ENCODE measurements at places on chromosomes 1 and 21.

DNA sequence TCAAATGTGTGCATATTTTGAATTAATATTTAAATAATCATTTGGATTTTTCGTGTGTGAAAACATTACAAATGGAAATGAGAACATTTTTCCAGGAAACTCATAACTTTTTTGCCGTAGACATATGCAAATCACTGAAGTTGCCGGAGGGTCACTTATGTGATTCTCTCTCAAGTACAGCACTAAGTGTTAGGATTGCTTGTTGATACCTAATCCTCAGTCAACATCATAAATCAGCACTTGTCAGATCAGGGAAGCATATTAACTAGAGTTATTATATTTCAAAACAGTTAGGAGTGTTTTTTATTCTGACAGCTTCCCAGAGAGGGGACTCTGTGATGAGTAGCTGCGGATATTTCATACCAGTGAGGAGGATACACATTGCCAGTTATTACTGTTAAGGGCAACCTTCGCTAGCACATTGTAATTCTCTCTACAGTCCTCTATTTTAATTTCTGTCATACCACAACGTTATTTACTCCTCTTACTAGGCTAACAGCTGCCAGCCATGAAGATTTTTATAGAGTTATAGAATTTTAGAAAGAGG is 41.5 kb downstream of the NCAM2 start:
- no peak for DNase-seq

DNA sequence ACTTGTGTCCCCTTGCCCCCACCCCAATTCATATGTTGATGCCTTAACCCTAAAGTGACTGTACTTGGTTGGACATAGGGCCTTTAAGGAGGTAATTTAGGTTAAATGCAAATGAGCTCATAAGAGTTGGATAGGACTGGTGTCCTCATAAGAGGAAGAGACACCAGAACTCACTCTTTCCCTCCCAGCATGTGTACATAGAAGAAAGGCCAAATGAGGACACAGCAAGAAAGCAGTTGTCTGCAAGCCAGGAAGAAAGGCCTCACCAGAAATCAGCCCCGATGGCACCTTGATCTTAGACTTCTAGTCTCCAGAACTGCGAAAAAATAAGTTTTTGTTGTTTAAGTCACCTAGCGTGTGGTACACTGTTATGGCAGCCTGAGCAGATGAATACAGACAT is 45.5 kb downstream of the RAB3GAP2 start:
- no peak for DNase-seq

DNA sequence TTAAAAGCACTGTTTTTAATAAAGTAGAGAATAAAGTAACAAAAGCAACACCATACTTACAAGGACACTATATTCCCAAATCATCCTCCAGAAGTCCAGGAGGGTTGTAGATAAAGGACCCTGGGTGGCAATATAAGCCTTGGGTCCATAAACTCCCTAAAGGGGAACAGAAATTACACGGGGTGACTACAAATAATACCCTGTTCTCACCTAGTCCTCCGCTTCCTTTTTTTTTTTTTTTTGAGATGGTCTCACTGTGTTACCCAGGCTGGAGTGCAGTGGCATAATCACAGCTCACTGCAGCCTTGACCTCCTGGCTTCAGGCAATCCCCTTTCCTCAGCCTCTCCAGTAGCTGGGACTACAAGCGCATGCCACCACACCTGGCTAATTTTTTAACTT is 13.1 kb downstream of the PTPN22 start:
- no peak for DNase-seq

- no peak for DNase-seq
Measured at GRCh38 chr1:55477953-55478352, 262.8 kb upstream of the USP24 start.

GRCh38 chr1:233707880-233708815 is 94.2 kb downstream of the KCNK1 start:
- no peak for DNase-seq

- DNase-seq, result no peak
Measured at GRCh38 chr1:171245458-171246064, 2.7 kb upstream of the FMO1 start.

DNA sequence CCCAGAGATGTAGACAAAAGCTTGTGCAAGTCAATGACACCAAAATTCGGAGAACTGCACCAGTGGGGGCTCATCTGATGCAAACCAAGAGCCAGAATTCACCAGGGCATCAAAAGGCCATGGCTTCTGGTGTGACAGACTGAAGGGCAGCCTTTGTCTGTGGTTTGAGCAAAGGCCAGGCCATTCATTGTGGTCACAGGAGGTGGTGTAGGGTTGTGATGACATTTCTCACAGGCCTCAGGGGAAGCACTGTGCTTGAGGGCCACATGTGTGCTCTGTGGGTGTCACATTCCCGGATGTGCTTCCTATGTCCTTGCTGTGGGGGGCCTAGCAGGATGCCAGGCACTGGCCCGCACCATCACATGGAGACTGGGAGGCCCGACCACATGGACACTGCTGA is 22.5 kb upstream of the KCNE1 start:
- no peak for DNase-seq

DNA sequence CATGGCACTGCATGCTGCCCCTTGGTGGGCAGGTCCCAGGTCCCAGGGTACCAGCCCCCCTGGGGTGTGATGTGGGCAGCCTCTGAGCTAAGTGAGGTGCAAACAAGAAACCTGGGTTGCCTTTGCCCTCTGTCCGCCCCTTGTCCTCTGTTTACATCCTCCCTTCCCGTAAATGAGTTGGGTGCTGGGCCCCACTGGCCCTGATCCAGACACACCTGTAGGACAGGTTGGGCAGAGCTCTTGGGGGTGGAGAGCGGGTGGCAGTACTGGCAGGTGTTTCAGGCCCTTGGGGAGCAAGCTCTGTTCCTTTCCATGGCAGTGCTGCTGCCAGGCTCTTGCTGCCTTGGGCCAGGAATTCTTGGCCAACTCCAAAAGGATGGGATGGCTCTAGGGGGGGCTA is 35.8 kb downstream of the ELF3 start:
- peak; percentile 3 for DNase-seq

DNA sequence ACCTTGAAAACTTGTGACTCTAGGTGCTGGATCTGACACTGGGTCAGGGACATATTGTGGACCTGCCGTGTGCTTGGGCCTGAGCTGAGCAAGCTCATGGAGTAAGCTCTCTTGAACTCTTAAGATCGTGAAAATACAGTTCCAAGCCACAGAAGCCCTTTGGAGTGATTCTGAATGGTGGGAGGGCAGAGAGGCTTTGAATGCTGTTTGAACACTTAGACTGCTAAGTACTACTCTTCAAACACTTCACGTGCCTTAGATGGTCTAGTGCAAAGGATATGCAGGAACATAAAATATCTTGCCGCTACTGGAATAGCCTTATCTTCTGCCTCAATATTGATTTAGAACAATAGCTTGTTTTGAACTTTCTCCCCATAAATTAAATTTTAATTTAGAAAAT is 21.6 kb downstream of the ROR1 start:
- no peak for DNase-seq

DNA sequence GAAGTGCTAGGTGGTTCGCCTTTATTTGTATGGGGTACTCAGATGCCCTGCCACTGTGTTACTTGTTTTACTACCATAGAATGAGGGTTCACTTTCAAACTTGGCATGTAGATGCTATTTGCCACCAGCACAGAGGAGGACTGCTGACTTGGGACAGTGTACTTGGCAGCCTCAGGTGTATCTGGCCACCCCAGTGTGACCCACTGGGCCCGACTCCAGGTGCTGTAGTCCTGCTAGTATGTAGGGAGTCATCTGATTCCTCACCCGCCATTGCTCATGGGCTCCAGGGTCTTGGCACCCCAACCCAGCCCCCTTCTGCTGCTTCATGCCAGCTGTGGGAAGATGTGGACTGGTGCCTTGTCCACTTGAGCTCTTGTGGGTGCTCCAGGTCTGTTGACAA is 40.0 kb downstream of the ZNF678 start:
- DNase-seq, result no peak

DNA sequence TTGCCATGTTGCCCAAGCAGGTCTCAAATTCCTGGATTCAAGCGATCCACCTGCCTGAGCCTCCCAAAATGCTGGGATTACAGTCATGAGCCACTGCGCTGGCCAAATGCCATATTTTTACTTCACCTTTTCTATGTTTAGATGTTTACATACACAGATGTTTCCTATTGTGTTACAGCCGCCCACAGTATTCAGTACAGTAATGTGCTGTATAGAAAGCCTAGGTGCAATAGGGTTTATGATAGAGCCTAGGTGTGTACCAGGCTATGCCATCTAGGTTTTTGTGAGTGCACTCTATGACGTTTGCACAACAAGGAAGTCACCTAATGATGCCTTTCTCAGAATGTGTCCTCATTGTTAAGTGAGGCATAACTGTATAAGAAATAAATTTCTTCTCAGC is 153.4 kb downstream of the CHRM3 start:
- DNase-seq, result no peak

DNA sequence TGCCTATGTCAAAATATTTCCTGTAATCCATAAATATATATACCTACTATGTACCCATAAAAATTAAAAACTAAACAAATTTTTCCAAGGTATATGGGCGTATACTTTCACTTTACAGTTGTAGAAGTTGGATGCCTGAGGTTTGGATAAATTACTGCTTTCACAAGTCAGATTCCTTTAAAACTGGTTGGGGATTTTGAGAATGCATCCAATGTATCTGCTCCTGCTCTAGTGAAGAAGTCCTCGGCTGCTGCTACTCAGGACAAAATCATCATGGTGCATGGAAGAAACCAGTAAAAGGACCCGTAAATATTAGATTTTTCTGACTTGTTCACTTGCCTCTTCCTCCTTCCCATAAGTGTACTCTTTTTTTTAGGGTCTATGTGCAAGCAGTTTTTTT is 841.1 kb downstream of the USP25 start:
- DNase-seq, result no peak

- no peak for DNase-seq
Measured at GRCh38 chr1:210535761-210536160, 207.1 kb downstream of the HHAT start.

- DNase-seq, result no peak
Measured at GRCh38 chr21:34897828-34898227, 151.3 kb downstream of the RUNX1 start.

- no peak for DNase-seq
Measured at GRCh38 chr1:182459949-182460348, 10.0 kb downstream of the RGSL1 start.

- DNase-seq, result peak; percentile 67
Measured at GRCh38 chr1:109493805-109494539, at the start of gene CYB561D1. Gene CYB561D1, plus strand, starts transcription at chr1:109494094. Its CDS starts 46 bp downstream, at chr1:109494140.

DNA sequence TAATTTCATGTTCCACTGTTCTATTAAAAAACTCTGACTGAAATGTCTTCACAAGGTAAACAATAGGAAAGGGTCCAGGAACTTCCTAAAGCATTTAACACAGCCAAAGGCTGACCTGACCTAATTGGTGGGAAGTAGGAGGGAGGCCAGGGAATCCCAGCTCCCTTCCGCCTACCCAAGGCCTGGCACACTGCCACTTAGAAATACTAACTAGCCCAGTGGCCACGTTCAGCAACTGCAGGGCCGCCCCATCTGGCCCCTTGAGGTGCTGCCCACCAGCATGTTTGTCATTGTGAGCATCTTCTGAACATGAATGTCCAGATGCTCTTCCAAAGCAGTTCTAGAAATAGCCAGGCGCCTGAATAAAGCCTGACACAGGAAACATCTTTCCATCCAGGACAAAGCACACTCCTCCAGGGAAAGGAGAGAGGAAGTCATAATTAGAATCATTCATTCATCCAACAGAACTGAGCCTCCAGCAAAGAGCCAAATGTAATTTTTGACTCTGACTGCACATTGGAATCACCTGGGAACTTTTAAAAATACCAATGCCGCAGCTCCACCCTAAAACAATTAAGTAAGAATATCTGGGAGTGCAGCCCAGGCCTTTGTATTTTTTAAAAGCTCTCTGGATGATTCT is 44.6 kb upstream of the BCL9 start:
- no peak for DNase-seq

- no peak for DNase-seq
Measured at GRCh38 chr1:3042481-3042880, 21.2 kb downstream of the ACTRT2 start.

DNA sequence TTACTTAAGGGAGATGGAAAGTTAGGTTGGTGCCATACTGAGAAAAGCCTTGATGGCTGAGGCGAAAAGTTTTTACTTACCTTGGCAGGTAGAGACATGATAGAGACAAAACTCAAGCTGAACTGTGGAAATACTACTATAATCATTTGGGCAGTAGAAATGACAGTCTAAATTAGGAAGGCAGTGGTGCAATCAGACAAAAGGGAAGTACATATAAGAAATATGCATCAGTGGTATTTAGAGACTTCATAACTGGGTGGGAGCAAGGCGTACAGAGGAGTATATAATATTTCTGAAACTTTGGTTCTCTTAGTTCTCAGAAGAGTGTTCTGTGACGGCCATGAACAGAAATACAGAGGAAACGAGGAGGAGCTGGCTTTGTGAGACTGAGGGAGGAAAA is 2.4 kb upstream of the CEP350 start:
- DNase-seq, result no peak

DNA sequence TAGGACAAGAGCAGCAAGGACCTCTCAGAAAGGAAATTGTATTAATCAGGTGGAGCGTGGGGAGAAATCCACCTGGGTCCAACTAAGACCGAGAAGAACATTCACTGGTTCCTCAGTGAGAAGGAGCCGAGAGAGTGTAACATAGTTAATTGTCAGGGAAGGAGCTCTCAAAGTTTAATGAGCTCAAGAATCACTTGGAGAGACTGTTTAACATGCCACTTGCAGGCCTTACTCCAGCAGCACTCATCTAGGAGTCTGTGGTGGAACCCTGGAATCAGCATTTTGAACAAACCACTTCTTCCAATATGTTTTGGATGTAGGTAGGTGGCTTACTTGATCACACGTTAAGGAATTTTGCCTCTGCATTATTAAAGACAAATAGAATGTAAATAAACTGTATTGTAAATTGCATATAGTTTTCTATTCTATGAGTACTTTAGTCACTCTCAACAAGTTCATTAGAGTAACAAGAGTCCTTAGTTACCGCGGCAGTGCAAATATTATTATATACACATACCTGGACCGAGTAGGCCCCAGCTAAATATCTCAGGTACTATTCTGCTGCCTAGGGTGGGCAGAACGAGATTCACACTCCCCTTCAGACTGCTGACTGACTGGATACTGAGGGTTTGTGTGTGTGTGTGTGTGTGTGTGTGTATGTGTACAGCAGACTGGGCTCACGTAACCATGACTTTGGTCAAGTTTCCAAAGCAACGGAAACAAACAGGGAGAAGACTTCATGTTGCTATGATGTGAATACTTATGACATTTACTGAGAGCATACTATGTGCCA is 203.2 kb upstream of the USP24 start:
- DNase-seq, result no peak

DNA sequence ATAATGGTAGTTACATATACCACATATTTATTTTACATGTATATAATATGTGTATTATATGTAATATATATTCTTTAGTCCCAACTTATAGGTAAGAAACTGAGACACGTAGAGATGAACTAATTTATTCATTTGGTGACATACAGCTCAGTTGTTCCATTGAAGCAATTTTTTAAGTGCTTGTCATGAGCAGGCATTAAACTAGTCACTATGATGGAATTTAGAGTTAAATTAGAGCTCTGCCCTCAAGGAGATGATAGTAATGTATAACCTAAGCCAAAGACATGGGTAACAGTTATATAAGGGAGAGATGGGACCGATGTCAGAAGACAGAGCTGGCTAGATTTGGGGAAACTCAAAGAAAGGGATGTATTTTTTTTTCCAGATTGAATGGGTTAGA is 83.0 kb downstream of the ST6GALNAC5 start:
- no peak for DNase-seq

Data from NCI-H748 treated with DMSO at 0.1 percent for 48 hours (cell line).